ENCODE measurements at places on chromosomes 12 and 14.

DNA sequence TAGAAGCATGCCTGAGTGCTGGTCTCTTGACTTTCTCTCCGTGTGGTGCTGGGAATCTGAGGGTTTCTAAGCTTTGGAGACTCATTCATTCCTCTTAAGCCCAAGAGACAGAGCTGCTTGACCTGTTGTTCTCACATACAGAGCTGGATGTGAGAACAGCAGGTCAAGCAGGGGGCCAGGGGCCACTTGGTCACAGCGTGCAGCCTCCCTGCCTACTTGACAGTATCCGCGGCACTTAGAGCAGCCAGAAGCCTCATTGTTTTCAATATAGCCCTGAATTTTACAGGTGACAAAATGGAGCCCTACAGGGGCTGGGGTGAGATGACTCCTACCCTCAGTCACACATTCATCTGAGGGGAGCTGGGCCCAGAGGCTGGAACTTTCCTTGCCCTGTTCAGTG lies 88.9 kb downstream of the ESRRB start:
- DNase-seq, result no peak

GRCh38 chr12:49609059-49609874 lies 3.8 kb upstream of the FAM186B start:
- DNase-seq, result no peak

GRCh38 chr14:20820063-20820904 lies 17.6 kb upstream of the RNASE1 start:
- no peak for DNase-seq

GRCh38 chr12:45077251-45077650 lies 26.4 kb upstream of the DBX2 start:
- no peak for DNase-seq

GRCh38 chr12:68428724-68429501 lies 96.8 kb upstream of the MDM1 start:
- DNase-seq, result no peak

GRCh38 chr14:94893411-94894160 lies 123.7 kb upstream of the GSC start:
- DNase-seq, result no peak

DNA sequence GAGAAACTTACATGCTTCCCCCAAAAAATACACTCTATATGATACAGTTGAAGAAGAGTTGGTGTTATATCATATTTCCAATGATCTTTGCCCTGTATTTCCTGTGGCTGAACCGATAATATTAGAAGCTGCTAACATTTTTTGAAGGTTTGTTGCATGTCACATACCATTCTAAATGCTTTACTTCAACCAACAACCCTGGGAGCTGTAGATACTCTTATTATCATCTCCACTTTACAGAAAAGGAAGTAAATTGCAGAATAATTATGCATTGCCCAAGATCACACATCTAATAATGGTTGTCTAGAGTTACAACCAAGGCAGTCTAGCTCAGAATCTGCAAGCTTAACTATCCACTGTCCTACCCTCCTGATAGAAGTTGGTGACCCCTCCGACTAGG lies 182.8 kb downstream of the NUAK1 start:
- DNase-seq, result no peak

DNA sequence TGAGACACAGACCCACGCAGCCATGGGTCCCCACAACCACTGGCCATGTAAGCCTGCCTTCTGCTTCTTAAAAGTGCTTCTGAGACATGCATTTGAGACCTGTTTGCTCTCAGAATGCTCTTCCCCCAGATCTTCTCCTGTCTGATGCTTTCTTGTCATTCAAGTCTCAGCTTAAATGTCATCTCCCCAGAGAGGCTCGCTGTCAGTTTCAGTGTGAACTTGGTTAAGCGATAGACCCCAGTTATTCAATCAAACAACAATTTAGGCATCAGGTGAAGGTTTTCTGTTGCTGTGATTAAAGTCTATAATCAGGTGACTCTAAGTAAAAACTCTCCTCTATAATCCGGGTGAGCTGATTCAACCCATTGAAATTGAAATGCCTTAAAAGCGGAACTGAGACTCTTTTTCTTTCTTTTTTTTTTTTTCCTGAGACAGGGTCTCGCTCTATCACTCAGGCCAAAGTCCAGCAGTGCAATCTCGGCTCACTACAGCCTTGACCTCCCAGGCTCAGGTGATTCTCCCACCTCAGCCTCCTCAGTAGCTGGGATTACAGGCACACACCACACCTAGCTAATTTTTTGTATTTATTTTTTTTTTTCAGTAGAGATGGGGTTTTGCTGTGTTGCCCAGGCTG lies 123.4 kb downstream of the KSR2 start:
- DNase-seq, result no peak

GRCh38 chr12:39628836-39629235 lies 9.2 kb upstream of the ABCD2 start:
- DNase-seq, result peak; percentile 41

DNA sequence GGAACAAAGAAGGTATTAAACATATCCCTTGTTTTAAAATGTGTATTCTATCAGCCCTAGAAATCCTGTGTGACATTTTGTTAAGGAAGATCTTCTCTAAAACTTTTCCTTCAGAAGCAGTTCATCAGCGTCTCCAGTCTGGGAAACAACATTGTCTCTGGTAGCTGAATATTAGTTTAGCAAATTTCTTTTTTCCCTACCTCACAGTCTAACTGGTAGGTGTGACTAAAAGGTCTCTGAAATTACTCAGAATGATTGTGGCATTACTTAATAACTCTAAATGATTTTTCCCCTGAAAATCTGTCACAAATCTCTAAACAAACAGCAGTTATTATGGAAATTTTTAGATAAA lies 1044.8 kb downstream of the FLRT2 start:
- DNase-seq, result no peak

GRCh38 chr14:53399057-53399456 lies 245.9 kb upstream of the DDHD1 start:
- DNase-seq, result peak; percentile 36

DNA sequence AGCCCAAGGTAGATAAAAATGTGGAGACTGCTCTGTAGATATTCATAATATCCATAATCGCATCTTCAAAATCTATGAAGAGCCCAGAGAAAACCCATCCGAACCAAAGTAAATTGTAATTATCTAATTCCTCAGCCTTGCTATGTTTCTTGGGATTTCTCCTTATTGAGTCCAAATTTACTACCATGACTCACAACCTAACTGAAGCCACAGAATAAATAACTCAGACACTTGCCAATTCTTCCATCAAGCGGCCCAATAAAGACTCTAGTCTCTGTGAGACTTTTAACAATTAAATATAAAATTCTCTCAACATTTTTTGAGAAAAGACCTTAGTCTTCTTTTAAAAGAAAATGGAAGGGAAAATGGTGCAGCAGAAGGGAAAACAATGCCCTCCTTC lies 409.8 kb downstream of the DAD1 start:
- DNase-seq, result no peak

- DNase-seq, result no peak
Observed at GRCh38 chr12:40474630-40475029, 217.6 kb upstream of the CNTN1 start.

DNA sequence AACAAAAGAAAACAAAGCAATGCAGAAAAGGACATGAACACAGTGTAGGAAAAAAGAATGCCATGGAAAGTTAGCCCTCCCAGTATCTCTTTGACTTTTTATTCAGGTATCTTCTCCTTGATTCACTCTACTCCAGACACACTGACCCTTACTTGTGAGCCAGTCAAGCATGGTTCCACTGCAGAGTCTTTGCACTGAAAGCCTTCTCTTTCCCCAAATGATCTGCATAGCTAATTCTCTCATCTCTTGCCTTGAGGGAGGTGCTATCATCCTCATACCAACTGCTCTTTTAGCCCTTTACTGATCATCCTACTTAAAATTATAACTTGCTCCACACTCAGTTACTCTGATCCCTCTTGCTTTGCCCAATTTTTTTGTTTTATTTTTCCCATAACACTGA lies 101.2 kb upstream of the SLC16A7 start:
- no peak for DNase-seq

DNA sequence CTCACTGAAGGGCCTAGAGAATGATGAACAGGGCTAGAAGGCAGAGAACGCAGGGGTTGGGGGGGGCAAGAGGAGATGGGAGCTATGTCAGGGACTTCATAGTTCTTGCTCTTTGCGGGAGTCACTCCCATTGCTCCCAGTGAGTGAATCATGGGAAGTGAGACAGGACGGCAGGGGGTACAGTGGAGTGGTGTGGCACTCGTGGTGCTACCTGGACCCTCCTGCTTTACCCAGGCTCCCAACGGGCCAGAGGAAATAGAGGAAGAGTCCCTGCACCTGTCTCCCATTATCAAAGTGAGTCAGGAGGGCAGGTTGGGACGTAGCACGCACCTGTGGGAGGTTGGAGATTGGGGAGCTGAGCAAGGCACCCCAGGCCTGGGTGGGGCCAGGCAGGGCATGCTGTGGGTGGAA lies 1.3 kb upstream of the KRT8 start:
- no peak for DNase-seq

GRCh38 chr12:91877022-91877421 lies 268.6 kb downstream of the BTG1 start:
- peak; percentile 53 for DNase-seq

- no peak for DNase-seq
Observed at GRCh38 chr12:87796961-87797516, 232.2 kb downstream of the C12orf50 start.

DNA sequence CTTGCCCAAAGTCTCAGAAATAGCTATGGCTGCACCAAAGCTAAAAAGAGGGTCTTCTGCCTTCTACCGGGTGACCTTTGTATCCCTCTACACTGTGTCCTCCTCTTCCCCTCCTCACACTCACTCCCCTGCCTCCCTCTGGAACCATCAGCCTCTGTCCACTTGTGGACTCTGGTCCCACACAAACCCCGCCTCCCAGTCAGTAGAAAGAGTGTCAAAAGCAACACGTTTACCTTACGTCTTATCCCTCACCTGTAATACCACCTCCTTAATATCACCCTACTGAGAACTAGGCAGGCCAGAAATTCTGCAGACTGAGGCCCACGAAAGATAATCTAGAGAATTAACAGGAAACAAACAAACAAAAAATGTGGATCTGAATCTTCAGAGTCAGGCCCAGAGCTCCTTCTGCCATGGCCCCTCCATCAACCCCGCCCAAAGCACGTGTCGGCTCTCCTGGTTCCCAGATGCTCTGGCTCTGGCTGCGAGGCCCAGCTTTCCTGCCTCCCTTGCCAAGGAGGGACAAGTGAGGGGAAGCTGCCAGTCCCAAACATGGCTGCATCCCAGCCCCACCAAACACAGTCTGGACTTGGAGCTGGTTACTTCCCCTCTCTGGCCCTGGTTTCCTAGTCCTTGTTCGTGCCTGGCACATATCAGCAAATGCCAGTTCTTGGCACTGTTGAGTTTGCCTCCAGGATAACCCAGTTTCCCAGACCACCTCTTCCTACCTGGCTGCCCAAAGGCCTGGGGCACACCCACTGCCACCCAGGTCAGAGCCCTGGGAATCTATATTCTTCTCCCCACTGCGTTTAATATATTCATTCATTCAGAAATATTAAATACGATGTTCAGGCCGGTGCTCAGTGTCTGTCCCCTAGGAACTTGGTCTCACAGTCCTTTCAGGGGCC lies 2.7 kb downstream of the ACTN1 start:
- no peak for DNase-seq

DNA sequence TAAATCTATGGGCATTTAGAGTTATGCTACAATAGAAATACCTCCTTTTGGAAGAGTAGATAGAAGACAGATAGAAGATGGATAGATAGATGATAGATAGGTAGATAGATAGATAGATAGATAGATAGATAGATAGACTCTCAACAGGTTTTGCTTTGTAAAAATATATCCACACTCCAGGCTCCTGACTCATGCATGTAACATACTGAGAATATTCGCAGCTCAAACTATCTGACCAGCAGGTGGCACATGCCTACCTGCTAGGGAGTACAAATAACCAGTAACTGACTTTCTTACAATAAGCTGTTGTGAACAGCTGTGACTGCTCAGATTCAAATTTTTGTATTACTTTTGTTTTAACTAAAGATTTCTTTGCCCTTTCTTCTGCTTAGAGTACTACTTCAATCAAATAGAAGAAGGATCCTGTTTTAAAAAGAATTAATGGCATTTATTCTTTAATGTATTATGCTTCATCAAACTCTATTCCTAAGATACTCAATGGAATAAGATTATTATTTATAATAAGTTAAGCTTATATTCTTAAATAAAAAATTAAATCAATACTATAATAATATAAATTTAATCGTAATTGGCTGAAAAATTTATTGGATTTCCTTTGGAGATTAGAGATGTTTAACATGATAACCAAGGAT lies 15.8 kb upstream of the CPNE8 start:
- peak; percentile 81 for DNase-seq

Measured in Kasumi-1 (cell line).